ENCODE measurements at places on chromosomes 16 and 17.

DNA sequence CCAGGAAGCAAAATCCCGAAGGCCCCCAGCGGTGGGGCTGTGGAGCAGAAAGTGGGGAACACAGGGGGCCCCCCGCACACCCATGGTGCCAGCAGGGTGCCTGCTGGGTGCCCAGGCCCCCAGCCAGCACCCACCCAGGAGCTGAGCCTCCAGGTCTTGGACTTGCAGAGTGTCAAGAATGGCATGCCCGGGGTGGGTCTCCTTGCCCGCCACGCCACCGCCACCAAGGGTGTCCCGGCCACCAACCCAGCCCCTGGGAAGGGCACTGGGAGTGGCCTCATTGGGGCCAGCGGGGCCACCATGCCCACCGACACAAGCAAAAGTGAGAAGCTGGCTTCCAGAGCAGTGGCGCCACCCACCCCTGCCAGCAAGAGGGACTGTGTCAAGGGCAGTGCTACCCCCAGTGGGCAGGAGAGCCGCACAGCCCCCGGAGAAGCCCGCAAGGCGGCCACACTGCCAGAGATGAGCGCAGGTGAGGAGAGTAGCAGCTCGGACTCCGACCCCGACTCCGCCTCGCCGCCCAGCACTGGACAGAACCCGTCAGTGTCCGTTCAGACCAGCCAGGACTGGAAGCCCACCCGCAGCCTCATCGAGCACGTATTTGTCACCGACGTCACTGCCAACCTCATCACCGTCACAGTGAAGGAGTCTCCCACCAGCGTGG is 6.5 kb downstream of the CBX2 start:
- no peak for DNase-seq

GRCh38 chr16:57640185-57640584 is 11.8 kb downstream of the ADGRG1 start:
- no peak for DNase-seq

GRCh38 chr17:67413388-67413787 is 36.3 kb downstream of the PITPNC1 start:
- DNase-seq: no peak

- DNase-seq: no peak
Measured at GRCh38 chr17:73478768-73479424, 165.3 kb downstream of the SDK2 start.

DNA sequence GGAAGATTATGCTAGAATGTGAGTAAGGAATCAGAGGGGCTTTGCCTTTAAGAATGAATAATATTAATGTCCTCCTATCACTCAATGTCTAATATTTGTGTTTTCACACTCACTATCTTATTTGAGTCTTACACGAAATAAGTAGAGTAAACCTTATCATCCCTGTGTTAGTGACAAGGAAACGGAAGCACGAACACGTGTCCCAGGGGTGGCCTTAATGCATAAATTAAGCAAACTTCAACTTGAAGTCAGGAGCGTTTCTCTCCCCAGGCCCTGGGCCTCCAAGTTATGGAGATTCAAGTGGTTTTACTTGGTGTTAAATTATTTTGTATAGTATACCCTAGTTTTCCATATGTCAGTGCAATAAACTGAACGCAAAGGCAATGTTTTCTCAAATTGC is 96.0 kb downstream of the WDR59 start:
- DNase-seq: no peak

DNA sequence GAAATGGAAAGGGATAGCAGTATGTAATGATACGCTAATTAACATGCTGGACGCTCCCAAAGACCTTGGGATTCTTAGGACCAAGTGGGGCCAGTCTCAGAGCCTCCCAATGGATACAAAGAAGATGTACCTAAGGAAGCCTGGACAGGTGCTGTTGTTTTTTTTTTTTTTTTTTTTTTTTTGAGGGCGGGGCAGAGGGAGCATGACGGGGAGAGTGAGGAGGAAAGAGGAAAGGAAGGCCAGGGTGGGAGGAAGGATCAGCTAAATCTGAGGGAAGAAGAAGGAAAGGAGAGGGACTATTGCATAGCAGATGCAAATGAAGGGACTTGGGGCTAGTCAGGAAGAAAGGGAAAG is 2.5 kb downstream of the VAMP2 start:
- DNase-seq: no peak

GRCh38 chr17:32503251-32504165 is 16.7 kb downstream of the CDK5R1 start:
- no peak for DNase-seq

DNA sequence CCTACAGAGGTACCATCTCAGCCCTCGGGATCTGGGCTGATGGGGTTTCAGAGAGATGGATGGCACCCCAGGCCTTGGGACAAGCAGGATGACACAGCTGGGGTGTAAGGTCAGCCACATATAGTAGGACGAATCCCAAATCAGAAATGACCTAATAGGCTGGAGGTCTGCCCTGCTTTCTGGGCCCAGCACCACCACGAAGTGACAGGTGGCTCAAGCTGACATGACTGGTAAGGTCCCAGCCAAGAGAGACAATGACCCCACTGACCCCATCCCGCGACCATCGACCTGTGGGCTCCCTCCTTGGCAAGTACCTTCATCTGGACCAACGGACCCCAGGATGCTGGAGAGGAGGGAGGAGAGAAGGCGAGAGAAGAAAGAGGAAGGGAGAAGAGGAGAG is 15.6 kb downstream of the CAMKK1 start:
- DNase-seq: no peak

GRCh38 chr17:46191322-46192188 is 1.7 kb downstream of the KANSL1 start:
- no peak for DNase-seq

- no peak for DNase-seq
Measured at GRCh38 chr16:71721066-71721740, 3.3 kb downstream of the PHLPP2 start.

- DNase-seq: no peak
Measured at GRCh38 chr16:48318630-48319029, 66.6 kb downstream of the SIAH1 start.

DNA sequence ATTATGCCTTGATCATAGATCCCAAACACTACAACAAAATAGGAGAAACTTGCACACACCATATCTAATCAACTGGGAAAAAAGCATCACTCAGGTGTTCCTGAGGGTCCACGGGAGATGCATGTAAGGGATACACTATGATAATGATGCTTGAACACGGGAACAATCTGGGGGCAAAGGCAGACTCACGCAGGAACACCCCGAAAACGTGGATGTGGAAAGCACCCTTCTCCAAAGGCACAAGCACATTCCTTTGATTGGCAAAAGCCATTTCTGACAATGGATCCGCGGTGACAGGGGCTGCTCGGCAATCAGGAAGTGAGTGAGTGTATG is 1.3 kb downstream of the ZNF652 start:
- no peak for DNase-seq

GRCh38 chr16:56632156-56632847 is at the start of gene MT1M:
MT1M (plus strand) TSS chr16:56632659; CDS start chr16:56632732, 73 bp downstream.
- no peak for DNase-seq

DNA sequence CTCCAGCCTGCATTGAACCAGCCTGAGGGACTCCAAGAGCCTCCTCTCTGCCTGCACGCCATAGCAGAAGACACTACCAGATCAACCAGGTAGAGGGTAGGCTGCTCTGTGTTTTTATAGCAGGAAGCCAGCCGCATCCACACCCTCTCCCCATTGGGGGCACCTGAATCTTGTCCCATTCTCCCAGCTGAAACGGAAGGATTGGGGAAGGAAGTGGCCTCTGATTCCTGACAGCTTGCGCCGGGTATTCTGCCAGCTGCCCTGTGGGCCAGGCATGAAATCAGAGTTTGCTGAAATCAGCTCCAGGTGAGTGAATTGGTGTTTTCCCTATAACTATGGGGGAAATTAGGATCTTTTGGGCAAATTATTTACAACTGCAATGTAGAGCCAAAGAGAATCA is at the start of gene ZP2:
TSS of gene ZP2 (minus strand) at position 89 of the 400 bp plus-strand sequence. CDS start at position 62, 27 bp downstream.
- DNase-seq: no peak

- DNase-seq: no peak
Measured at GRCh38 chr17:39244016-39244599, 18.4 kb upstream of the STAC2 start.

DNA sequence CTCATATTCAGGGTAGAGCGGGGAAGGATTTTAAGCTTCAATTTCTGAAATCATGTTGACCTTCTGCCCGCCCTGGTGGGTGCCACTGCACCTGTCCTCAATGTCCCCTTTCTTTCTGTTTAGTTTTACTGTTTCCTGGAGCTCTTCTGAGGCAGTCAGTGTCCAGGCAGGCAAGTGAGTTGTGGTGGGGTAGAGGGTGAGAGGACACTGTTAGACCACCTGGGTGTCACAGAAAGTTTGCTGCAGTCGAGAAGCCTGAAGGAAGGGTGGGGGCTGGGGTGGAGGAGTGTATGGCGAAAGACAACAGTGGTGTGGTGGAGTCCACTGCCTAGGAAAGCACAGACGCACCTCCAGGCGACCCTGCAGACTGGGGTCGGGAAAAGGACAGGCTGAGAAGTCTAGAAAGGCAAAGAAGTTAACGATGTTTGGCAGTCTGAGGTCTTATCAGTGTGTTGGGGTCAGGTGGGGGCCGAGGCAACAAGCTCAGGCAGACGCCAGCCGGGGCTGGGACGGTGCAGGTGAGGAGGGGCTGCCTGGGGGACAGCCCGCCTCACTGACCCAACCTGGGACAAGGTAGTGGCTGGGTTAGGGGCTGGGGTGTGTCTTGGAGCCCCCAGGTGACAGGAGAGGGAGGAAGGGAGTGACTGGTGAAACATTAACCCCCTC is 23.3 kb upstream of the HOXB13 start:
- no peak for DNase-seq

DNA sequence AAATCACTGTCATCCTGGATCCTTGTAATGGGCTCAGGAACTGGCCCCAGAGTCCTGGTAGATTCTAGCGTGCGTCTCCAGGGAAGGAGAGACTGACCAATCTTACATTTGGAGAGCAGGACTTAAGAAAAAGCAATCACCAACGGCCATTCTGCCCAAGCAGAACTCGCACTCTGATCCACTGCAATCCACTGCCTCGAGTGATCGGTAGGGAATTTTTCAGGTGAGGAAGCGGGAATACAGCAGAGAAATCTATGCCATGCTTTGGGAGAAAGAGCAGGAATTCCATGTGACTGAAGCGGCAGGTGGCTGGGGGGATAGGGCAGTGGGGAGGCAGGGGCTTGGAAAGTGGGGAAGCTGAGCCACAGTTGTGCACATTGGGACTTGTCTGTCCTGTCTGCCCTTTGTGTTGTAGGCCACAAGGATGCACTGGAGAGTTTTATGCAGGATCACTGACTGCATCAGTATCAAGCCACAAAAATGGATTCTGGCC is 143.9 kb upstream of the HS3ST2 start:
- no peak for DNase-seq

DNA sequence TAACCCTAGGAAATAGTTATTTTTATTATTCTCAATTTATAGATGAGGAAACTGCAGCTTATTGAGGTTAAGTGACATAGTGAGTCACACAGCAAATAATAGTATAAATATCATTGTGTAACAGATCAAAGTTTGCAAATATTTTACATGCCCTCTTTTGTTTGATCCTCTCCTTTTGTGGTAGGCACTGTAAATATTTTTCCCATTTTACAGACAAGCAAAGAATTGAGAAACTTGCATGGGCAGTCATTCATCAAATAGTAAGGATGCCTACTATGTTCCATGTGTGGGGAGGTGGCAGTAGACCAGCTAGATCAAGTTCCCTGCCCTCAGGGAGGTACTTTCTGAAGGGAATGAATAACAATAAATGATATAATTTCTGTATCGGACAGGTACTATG is 173.0 kb downstream of the PHKB start:
- no peak for DNase-seq

- no peak for DNase-seq
Measured at GRCh38 chr16:87628940-87629339, 26.6 kb downstream of the JPH3 start.

GRCh38 chr17:65947831-65948230 is 244.1 kb downstream of the CEP112 start:
- DNase-seq: no peak

DNA sequence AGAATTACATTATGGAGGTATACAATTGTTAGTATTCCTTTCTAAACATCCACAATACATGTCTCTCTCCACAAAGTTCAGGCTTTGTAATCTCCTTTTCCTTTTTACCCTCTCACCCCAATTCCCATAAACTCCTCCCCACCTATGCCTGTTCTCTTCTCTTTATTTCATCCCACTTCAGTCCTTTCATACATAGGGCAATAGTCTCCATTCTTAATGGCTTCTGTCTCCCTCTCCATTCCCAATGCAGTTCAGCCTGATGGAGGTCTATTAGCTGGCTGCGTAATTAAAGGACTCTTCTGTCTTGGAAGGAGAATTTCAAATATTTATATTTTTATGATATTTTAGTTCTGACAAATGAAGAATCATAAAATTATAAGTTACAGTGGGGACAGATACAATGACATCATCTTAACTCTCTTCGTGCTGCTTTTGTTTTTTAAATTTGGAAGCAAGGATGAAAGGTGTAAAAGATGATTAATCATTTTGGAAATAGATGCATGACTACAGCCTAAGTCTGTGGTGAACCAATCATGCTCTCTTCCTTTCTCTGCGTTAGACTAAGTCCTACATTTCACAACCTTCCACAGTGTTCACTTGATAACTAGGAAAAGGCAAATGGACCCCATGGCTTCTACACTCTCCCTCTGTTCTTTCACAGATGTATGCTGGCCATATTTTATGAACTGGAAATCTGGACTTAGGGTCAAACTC is 11.2 kb upstream of the FAM20A start:
- no peak for DNase-seq

DNA sequence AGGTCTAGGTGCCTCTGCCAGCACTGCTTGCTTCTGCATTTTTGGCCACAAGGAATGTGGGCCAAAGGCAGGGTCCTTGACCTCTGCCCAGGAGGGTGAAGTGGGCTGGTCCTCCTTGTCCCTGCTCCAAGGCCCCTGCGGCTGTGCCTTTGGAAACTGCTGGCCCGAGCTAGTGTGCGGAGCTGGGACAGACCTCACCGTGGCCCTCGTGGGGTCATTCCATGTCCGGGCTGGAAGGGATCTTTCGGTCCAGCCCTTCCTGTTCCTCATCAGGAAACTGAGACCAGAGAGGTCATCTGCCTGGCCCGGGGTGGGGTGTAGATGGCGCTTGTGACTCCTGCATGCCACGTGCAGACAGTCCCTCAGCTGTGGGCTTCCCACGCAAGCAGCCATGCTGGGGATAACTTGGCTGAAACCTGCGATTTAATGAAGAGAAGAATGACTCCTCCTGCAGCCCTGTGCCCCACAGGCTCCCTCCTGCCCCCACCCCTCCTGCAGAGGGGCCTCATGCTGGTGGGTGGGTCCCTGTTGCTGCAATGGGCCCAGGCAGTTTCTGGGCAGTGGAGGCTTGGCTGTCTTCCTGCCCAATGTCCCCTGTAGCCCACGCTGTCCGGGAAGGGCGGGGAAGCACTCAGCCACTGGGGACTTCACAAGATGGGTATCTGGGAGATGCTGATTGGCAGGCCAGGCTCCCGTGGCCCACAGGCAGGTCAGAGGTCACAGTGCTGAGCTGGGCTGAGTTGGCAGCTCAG is 245.2 kb downstream of the SEC14L1 start:
- no peak for DNase-seq

- DNase-seq: no peak
Measured at GRCh38 chr17:75394332-75394918, 11.1 kb downstream of the GRB2 start.

DNA sequence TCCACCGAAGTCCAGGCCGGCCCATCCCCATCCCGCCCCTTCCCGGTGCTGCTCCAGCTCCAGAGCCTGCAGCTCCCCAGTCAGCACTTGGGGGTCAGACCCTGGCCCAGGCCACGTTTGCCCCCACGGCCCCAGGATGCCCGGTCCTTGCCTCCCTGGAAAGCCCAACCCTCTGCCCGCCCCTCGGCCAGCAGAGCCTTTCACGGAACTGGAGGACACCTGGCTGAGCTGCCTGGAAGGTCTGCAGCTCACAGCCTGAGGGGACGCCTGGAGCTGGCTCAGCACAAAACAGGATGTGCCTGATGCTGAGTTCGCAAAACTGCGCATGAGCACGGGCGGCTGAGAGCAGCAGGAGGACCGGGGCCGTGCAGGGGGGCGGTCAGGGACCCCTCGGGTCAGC is 29.7 kb upstream of the SSTR5 start:
- DNase-seq: no peak
